Transverse colon (tissue), 4 donors: ENCODE measurements at places on chromosomes 7 and 10.

- no peak for DNase-seq
These were observed 951.5 kb upstream of the C7orf33 start for GRCh38 chr7:147639037-147639436.

DNA sequence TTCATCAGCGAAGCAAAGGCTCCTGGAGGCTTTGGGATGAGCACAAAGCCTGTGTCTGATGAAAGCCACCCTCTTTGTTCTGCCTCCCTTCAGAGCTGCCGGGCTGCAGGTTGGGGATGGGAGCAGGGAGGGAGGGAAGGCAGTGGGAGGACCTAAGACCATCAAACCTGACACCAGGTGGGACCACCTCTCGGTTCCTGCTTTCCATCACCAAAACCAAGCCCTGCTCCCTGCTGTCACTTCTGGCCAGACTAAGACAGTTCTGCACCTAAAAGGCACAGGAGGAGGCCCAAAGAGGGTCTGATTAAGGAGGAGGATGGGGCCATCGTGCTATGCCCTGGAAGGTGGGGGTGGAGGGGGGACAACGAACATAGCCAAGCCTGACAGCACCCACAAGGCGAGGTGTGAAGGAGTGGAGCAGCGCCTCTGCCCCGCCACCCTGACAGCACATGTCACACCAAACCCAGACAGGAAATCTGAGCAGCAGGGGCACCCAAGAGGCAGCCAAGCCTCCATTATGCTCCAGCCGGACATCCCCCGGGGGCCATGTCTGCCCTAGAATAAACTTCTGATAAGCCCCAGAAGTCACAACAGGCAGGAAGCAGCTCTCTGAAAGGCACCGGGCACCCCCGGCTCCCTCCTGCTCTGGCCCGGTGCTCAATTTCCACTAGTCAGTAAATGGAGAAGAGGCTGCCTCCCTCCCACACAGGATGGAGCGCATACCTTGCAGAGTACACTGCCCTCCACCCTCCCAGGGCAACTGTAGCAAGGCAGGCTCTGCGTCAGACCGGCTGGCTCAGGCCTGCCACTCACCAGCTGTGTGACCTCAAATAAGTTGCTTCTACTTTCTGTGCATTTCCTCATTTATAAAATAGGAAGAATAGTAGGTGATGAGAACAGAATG, 48.9 kb downstream of the DLG5 start:
- DNase-seq = peak; percentile 34

- DNase-seq = no peak
These were observed 181.8 kb upstream of the PFKP start for GRCh38 chr10:2885288-2886278.

DNA sequence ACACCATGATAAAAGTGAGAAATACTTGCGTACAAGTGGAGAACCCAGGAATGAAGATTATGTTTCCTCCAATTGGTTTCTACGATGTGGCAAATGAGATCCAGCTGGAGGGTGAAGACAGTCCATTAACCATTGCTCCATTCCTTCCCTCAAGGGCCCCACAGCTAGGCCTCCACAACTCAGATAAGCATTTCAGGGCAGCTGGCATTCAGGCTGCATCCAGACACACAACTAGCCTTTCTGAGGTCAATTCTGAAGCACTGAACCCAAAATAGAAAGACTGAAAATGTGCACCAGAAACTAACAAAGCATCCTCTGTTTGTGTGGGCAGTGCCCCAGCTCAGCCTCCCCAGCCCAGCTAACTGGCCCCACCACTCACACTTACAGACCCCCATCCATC, 94.8 kb downstream of the GSAP start:
- DNase-seq = no peak

DNA sequence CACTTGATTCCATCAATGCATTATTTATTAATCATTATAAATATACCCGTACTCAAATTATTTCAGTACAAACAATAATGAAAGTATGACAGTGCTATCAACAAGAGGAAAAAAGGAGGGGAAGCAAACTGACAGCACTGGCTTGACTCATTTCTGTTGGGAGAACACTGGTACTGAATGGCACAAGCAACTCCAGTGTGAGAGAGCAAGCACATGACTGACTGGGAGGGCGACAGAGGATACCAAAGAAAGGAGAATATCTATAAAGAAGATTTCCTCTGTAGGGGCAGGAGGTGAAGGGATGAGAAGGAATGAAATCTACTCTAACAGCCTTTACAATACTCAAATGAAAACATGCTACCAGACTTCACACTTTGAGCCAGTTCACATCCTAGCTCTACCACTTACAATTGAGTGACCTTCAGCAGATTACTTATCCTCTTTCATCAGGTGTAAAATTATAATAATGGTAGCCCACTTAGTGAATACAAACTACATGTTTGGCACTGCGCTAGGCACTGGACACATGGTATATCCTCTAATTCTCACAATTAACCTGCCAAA, 1.5 kb downstream of the USP54 start:
- no peak for DNase-seq

- no peak for DNase-seq
These were observed 5.9 kb upstream of the MAGI2 start for GRCh38 chr7:79459381-79459780.
